ENCODE measurements at places on chromosomes 4 and X.

GRCh38 chr4:150216726-150217125, 138.5 kb downstream of the DCLK2 start:
- no peak for DNase-seq

GRCh38 chrX:23228950-23229448, 105.7 kb upstream of the PTCHD1 start:
- DNase-seq: peak; percentile 45

GRCh38 chr4:52780617-52781354, 29.6 kb upstream of the ERVMER34-1 start:
- DNase-seq: peak; percentile 19

DNA sequence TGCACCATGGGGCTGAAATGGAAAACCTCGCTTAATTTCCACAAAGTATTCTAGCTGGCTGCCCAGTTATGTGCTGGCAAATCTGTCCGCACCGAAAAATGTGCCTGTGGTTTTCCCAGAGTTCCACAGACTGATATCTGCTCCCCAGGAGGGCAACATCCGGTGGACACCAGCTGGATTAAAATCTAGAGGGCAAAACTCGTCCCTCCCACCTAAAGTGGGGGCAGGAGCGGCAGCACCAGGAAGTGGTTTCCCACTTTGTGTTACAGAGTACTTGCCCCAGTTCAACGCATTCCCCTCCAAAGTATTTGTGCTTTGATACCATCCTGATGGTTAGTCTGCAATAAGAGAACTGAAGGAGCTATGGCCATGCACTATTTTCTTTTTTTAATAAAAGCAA, 187.6 kb downstream of the TSPAN5 start:
- no peak for DNase-seq

DNA sequence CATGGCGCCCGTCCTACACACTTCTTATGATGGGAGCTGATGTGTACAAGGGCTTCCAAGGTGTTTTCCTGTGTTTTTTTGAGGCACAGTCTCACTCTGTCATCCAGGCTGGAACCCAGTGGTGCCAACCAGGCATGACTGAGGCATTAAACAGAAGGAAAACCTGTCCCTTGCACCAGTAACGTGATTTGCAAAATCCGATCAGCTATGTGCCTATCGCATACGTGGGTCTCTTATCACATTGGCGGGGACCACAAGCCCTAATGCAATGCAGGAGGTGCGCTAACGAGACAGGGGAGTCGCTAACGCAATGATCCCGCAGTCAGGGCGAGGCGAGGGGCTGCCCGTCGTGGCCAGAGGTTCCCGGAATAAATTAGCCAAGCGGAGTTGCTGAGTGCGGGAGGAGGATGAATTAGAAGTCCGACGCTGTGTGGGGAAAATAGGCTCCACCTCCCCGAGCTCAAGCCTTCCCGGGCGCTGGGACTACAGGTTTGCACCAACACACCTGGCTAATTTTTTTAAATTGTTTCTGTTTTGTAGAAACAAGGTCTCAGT, 162.7 kb downstream of the SHOX start:
- no peak for DNase-seq

DNA sequence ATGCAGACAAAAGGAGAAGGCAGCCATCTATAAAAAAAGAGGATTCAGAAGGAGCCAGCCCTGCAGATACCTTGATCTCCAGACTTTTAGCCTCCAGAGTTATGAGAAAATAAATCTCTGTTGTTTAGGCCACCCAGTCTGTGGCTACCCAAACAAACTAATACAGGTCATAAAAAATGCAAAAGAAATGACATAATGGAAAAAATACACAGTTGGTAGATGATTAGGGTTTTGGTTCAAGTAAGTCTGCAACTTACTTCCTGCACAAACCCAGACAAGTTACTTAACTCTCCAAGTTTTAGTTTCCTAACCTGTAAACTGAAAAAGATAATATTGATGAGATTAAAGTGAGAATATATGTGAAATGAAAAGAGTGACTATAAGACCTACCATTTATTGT, 11.3 kb downstream of the QDPR start:
- DNase-seq: no peak

DNA sequence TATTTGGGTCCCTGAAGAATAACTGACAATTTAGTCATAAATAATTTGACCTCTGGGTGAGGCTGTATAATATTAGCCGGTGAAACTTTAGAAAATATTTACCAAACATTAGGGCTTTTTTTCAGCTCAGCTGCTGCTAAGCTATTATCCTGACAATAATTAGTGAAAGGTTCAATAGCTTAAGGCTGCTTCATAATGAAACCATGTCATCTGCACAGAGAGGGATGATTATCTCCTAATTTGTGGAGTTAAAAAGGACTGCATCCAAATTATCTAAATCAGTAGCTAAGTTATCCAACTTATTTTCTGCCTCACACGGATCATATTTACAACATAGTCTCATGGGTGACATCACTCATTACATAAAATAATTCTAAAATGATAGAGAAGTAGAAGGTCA, 1249.8 kb downstream of the RAPGEF2 start:
- no peak for DNase-seq

DNA sequence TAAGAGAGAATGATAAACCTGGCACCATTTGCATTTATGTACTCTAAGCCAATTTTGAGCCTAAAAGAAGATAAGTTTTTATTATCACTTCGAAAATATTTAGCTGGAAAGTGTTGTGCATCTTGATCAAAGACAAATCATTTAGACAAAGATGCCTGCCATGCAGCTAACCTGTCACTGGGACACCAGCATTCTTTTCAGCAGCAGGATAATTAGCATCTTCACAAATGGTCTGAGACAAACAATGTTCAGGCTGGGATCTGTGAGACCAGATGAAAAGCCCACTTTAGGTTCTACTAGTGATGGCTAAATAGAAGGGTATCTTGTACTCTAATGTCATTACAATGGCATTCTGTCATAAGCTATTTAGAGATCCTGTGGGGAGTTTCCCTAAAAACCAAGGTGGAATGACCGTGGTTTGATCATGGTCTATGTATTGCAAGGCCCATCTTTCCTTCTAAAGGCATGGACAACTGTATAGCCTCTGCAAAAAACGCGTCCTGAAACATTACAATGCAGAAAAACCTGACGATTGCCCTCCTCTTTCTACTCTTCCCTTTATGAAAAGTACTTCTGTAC, 7.2 kb downstream of the PRDM8 start:
- DNase-seq: no peak

- peak; percentile 83 for DNase-seq
Measured at GRCh38 chrX:106177106-106177981, 9.2 kb downstream of the PWWP3B start.

GRCh38 chr4:37812713-37813112, 13.8 kb upstream of the PGM2 start:
- DNase-seq: peak; percentile 23

GRCh38 chrX:136166221-136166855, 19.0 kb downstream of the FHL1 start:
- DNase-seq: peak; percentile 74

DNA sequence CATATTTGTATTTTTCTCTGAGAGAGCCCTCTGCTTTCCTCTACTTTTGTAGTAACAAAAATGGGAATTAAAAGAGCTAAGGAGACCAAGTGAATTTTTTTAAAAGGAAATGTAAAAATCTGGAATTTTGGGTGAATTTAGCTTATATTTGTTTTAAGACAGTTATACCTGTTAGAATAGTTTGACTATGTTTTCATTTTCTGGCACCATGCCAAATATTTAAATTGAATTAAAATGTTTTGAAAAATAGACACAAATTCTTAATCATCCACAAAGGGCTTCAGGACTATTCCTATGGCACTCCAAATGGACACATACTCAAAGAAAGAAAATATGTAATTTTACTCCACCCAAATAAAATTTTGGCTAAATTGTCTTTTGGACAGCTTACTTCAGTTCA, 209.6 kb downstream of the SH3BGRL start:
- DNase-seq: no peak

DNA sequence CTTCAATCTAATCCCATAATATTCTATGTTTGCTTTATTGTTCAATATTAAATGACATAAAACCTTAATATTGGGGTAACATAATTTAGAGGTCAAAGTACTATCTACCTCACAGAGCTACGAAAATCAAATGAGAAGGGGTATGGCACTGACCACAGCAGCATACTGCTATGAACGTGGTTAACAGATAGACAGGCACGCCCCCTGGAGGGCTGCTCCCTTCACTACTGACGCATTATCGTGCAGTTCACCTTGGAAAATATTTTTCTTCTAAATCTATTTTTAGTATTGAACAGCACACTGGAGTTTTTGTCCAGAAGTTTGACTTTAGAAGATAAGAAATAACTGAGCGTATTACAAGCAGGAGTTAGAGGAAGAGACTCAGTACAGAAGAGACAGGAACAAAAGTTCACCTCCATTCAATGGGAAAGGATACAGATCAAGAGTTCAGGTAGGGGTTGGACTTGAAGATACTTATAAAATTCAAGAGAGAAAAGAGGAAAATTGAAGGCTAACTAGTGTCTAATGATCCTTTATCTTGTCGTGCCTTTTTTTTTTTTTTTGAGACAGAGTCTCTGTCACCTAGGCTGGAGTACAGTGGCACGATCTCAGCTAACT, 22.7 kb downstream of the MAP9 start:
- peak; percentile 51 for DNase-seq

DNA sequence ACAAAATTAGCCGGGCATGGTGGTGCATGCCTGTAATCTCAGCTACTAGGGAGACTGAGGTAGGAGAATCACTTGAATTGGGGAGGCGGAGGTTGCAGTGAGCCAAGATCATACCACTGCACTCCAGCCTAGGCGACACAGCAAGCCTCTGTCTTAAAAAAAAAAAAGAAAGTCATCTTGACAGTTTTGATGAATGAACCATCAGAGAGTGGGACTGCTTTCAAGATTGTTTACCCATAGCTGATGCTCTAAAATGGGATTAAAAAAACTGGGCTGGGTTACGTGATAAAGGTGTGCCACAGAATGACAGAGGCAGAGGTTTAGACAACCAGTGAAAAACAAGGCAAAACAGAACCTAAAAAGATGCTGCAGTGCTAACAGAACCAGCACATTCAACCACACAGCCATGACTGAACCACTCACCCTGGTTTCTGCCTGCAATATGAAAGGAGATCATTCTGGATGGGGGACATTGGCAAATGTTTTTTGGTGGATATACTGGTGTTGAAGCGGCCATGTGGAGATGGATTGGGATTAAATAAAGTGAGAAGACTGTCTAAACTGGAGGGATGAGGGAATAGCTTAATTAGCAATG, 22.2 kb downstream of the GPAT3 start:
- no peak for DNase-seq

DNA sequence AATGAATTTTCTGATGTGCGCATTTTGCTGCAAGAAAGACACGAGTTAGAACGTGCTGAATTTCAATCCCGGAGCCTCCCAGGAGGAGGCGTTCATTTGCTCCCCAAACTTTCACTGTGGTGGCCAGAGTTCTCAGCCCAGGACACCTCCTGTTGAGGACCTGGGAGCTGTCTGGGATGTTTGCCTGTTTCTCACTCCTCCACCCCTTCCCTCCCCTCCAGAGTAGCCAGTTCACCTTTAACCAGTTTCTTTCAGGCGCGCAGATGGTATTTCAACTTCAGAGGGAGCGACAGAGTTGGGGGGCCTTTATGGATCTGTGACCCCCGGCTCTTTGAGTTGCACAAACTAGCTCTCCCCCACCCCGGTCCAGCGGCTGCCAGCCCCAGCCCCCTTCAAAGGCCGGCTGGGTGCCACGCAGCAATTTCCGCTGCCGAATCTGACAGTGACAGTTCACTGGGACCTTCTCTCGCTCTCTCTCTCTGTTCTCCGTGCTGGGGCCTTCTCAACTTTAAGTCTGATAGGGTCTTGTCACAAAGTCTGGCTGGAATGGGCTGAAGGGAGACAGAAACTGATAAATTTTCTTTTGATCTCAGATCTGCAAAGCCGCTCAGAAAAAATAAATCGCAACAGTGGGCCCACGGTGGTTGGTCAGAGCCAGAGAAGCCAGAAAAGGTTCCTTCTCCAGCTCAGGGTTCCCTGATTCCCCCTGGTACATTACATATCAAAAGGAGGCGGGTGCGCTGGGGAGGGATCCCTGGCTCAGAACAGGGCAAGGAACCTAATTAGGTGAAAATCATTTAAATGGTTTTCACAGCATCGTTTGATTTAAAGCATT, 100.0 kb upstream of the STX18 start:
- DNase-seq: peak; percentile 72

DNA sequence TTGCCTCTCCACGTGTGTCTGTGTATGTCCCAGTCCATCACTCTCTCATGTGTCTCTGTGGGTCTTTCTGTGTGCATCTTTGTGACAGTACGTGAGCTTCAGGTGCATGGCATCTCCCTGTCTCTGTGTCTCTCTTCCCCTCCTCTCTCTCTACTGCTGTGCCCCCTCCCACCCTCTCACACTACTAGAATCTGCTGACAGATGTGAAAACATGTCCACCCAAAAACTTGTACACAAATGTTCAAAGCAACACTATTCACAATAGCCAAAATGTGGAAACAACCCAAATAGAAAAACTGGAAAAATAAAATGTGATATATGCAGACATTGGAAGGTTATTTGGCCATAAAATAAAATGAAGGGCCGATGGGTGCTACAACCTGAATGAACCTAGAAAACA, 10.0 kb downstream of the EVC start:
- no peak for DNase-seq

DNA sequence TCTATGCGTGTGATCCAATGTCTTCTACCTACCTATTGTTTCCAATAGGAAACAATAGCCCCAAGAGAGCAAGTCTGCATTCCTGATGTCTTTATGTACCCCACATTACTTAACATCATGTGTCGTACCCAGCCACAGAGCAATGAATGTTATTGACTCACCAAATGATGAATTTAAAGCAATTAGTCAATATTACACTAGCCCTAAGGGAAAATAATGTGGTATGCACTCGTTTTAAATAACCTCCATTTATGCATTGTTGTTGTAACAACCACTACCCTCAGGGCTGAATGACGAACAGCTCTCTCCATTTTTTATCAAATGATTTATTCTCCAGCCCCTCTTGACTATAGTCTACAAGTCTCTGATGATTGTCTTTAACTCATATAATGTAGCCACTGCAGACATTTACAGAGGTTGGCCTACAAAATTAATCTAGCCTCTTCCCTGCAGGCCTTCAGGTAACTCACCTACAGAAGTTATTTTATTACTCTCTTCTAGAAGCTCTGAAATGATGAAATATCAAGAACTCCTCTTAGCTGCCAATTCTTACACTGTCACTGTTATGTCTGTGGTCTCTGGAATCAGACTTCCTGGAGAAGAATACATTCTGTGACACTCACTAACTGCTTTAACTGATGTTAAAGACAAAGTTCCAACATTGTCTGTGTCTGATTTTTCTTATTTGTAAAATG, 601.7 kb upstream of the GRIA3 start:
- no peak for DNase-seq

- DNase-seq: no peak
Measured at GRCh38 chr4:14155803-14156202, 528.3 kb upstream of the BOD1L1 start.

DNA sequence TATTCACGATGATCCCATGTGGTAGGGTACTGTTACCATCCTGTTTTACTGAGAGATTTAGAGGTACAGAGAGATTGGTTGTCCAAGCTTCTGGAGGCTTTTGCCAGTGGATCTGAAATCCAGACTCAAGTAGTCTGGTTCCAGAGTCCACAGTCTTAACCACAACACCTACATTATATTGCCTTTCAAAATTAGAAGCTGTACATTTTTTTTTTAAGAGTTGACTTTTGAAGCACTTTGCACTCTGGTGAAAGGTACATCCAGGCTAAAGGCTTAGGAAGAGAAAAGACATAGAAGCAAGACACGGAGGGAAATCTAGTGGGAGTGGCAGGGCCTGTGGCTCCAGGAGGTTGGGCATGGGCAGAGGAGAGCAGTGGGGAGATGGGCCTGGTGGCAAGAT, 122.1 kb downstream of the AFF1 start:
- DNase-seq: no peak

All from mesendoderm (in vitro differentiated cells).